Activated T-cell treated with anti-CD3 and anti-CD28 coated beads, Interleukin-2, amount 50 U/mL, for 48 hours (primary cell): ENCODE measurements at places on chromosomes 6 and 20.

DNA sequence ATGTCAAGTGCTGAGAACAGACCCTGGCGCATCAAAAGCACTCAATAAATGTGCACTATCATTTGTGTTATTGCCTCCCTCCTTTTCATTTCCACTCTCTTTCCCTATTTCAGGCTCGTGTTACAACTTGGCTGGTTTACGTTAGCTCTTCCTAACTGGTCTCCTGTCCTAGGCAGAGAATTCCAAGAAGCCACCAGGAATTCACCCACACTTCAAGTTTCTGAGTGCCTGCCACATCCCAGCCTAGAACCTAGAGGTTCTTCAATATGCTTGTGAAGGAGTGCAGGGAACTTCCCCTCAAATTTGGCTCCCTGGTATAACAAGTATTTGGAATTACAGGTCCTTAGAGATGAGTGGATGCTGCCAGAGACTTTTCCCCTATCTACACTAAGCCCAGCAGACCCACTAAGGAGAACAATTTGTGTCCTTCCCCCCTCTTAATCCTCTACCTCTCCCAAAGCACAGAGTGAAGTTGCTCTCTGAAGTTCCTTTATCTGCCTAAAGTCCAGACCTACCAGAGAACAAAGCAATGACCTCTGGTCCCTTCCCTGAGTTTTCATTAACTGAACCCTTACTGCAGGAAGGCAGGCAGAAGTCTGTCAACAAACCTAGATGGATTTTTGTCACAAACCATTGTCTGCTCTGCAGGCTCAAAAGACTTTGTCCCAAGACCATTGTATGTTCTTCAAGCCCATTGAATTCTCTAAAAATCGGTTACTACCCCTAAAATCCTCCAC is 201.6 kb upstream of the JARID2 start:
- no peak for DNase-seq

GRCh38 chr6:47237196-47237595 is 72.5 kb downstream of the TNFRSF21 start:
- no peak for DNase-seq

- no peak for DNase-seq
Measured at GRCh38 chr6:122404444-122404843, 5.0 kb downstream of the HSF2 start.

GRCh38 chr6:83313882-83314281 is 117.0 kb downstream of the ME1 start:
- no peak for DNase-seq

DNA sequence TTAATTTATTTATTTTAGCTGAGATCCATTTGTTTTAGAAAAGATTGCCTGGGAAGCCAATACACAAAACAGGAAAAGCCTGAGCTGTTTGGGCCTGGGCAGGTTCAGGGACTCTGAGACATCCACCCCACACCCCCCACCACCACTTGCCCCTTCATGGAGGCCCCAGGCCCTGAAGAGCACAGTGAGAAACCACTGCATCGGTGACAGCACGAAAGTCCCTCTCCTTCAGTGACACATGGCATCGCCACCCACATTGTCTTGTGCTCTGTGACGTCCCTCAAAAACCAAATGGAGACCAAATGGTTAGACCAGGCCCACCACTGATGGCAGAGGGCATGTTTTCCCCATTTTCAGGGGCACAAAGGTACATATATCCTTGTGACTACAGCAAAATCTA is 106.4 kb downstream of the SYNDIG1 start:
- DNase-seq: no peak

- DNase-seq: peak; percentile 46
Measured at GRCh38 chr6:29850011-29850553, 22.5 kb downstream of the HLA-G start.

DNA sequence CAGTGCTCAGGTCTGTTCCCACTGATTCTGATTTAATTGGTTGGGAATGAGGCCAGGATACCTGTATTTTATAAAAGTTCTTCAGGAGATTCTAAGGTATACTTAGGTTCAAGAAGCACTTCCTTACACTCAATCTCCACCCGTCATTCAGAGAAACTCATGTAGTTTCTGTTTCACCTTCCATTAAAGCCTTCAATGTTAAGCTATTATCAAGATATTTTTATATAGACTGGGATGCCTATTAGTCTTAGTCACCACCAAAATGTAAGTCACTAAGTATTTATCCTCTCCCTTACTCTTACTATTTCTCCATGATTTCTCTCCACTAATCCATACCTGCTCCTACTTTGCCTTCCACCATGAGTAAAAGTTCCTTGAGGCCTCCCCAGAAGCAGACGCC is 38.1 kb upstream of the GCLC start:
- DNase-seq: no peak

GRCh38 chr20:48921883-48922820 is 641 bp downstream of the ARFGEF2 start:
- DNase-seq: no peak

DNA sequence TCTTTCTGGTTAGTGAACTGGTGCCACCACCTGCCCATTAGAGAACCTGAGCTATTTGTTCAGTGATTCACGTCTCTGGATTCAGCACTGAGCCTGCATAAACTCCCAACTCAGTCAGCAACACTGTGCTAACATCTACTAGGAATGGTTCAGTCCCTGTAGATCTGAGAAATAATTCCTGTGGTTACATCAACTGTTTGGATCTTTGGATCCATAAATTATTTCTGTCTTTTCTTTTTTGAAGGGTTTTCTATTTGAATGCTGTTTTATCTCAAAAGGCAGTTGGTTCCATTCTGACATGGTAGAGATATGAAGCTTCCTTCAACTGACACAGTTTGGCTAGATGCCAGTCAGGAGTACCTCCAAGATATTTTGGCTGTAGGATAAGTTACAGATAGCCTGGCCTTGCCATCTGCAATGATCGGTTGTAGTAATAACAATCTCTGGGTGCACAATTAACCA is 125.9 kb downstream of the TRMT11 start:
- no peak for DNase-seq
